ENCODE measurements at places on chromosomes 12 and 14. TPM values are rescaled to one million over a fixed set of nuclear protein-coding genes. Genes with fewer than 3 reads are reported as not detected.

DNA sequence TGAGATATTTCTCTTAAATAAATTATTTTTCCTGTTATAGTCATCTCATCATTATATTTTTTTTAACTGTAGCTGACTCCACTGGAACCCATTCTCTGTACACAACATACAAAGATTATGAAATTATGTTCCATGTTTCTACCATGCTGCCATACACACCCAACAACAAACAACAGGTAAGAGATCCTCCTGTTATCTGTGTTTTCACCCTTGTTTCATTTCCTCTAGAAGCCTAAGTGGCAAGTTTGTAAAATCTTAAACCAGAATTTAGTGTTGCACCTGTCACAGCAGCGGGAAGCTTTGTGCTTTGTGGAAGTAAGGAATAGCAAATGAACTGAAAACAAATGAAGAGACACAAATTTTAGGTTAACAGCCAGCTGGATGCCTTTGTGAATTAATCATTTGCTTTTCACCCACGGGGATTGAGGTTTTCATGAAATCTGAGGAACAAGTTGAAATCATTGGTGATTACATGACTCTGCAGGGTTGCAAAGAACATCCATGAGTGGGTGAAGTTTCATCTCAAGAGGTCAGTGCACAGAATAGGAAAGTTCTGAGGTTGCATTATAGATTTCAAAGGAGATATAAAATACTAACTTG, 273.9 kb upstream of the RGS6 start:
- no peak for DNase-seq

DNA sequence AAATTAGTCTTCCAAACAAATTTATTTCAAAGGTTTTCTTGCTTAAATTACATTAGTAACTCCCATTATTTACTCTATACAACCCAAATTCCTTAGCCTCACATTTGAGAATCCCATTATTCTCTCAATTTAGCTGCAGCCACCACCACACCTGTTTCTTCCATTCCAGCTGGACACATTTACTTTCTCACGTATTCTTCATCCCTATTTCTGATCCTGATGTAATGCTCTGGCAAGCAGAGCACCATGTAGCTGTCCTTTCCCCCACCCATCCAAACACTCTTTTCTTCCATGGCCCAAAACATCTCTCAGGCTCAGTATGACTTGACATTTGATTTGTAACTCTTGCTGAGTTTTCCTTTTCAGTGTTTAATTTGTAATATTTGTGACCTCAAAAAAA, 240.2 kb upstream of the CLEC14A start:
- DNase-seq = no peak

- no peak for DNase-seq
Measured at GRCh38 chr12:131363841-131364495, 346.9 kb upstream of the SFSWAP start.

FAM90A1 gene
- polyA plus RNA-seq = 2.7 TPM

DNAH10 gene
- polyA plus RNA-seq = 6.4 TPM
